ENCODE measurements at places on chromosomes 3 and 15.

- DNase-seq, result no peak
Measured at GRCh38 chr3:130077636-130078035, 4.0 kb upstream of the ALG1L2 start.

GRCh38 chr3:65811892-65812291 lies 226.8 kb downstream of the MAGI1 start:
- no peak for DNase-seq

DNA sequence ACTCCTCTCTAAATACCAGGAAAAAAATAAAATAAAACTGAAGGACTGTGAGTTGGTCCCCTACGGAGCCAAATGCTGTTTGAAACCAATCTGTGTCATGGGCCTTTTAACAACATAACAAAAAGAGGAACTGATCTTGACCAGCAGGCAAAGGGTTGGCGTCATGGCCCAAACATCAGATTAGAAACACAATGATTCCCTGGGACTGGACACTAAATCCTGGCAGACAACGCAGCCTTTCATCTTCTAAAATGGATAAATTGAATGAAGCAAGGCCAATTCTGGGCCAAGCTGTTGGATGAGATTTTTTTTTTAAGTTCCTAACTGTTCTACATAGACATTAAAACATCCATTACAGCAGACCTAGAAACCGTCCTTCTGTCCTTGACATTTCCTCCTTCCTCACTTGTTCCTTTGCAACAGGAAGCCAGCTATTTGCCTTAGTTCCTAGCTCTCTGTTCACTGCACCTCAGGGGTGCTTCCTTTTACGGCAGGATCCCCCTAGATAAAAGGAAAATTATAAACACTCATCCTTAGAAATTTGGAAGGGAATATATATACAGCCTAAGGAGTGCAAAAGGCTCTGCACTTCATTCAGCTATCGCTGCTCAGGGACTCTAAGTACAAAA lies 21.6 kb upstream of the TAFA4 start:
- DNase-seq, result no peak

GRCh38 chr3:83093222-83093572 lies 1331.8 kb upstream of the GBE1 start:
- no peak for DNase-seq

DNA sequence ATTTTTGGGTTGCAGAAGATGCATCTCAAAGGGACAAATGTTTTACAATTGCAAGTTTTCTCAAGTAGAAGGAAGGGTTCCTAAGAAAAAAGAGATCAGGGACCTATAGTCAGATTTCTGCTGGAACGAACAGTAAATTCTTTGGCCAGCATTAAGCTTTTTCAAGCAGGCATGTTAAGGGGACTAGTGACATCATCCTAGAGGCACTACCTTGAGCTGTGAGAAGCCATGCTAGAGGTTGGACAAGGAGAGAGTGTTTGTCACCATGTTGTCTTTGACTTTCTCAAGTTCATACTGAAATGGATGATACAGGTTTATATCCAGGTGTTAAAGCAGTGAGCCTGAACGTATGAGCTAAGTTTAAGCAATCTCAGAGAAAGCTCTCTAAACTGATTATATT lies 85.2 kb upstream of the WDR72 start:
- no peak for DNase-seq

DNA sequence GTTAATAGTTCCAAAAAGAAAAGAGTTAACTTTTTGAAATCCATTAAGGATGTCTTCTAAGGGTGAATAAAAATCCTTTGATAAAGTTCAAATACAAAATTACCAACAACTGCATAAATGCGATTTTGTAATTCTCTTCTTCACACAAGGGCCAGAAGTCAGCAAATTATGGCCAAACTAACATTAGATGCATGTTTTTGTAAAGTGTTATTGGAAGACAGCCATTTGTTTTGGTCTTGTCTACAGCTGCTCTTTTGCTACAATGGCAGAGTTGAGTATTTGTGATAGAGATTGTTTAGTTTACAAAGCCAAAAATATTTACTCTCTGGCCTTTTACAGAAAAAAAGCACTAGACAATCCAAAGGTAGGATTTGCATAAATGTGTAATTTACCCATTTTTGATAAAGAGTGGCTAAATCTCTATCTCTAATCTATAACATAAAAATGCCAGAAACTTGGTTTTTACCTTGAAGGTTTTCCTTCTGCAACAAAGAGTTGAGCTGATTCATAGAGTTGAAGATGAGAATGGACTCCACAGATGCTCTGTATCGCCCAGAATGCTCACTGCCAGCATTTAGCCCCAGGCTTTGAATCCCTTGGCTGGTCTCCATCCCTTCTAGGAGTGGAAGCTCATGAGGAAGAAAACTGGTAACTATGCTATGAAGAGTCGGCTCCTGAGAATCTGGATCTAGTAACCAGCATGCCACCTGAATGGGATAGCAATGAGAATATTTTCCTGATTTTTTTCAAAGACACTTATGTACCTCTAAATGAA lies 64.5 kb downstream of the POLQ start:
- no peak for DNase-seq

DNA sequence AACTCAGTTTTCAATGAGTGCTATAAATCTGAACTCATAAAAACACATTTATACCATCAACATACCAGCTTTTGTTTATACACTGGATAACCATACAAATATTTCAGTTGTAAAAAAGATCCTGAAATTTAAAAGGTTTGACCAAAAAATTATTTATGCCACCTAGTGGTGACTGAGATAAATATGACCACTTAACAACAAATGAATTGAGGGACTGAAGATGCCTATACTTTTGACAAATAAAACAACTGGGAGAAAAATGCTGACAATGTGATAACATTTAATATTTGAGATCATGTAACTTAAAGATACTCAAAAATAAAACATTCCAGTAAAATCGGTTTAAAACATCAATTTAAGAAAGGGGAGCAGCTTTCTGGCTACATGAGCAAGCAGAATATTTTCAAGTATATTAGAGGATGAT lies 30.4 kb downstream of the ATG3 start:
- no peak for DNase-seq

DNA sequence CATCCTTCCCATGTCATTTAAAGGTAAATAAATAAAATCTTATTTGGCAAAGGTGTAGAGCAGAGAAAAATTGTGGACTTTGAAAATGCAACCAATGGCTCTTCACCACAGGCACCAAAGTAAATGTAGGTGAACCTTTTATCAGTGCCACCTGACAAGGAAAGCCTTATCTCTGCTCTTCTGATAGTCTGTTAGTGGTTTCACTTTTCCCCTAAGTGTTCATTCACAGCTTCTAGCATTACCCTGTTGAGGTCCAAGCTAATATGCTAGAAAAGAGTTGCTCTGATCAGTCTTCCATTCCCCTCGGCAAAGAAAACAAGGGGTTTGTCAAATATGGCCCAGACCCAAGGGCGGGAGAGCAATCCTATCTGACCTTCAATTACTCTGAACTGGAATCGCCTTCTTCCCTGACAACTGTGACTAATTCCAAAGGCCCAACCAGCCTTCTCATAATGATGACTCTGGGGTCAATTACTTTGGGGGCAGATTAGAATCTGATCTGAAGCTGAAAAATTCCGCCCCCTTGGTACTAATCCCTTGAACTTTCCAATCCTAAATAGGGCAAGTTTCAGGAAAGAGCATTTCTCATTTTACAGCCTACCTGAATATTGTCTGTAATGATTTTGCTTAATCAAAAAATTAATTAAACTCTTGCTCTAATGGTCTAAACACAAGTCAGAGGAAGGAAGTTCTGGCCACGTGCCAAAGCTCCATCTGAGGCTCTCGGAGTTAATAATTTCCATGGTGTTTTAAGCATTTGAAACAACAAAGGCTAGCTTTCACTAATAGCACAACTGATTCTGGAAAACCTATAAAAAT lies 52.4 kb downstream of the SETMAR start:
- DNase-seq, result no peak

GRCh38 chr3:104755791-104756190 lies 610.9 kb upstream of the ALCAM start:
- no peak for DNase-seq

GRCh38 chr3:19994796-19995195 lies 17.3 kb downstream of the PP2D1 start:
- no peak for DNase-seq

GRCh38 chr3:129549006-129549800 lies 6.2 kb downstream of the H1-8 start:
- no peak for DNase-seq

GRCh38 chr3:174792864-174793263 lies 66.3 kb upstream of the NAALADL2 start:
- DNase-seq, result no peak

- DNase-seq, result no peak
Measured at GRCh38 chr15:58432401-58432800, 610 bp downstream of the LIPC start.

GRCh38 chr3:195087328-195087727 lies 183.6 kb downstream of the XXYLT1 start:
- peak; percentile 18 for DNase-seq

GRCh38 chr15:69074843-69075224 lies 60.3 kb downstream of the NOX5 start:
- no peak for DNase-seq

DNA sequence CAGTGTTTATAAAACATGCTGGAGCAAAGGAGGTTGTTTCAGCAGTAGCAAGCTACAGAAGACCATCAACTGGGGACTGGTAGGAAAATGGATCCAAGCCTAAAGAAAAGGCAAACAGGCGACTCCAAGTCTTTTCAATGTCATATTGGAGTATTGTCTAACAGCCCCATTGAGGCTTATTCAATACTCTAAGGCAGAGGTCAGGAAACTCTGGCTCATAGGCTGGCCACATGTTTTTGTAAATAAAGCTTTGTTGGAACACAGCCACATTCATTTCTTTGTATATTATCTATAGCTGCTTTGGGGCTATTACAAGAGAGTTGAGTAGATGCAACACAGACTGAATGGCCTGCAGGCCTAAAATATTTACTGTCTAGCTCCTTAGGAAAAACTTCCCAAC lies 77.5 kb downstream of the RPL22L1 start:
- DNase-seq, result no peak

- DNase-seq, result no peak
Measured at GRCh38 chr15:101689901-101690300, 34.4 kb downstream of the TARS3 start.

GRCh38 chr15:89640245-89640644 lies 15.0 kb downstream of the KIF7 start:
- no peak for DNase-seq

DNA sequence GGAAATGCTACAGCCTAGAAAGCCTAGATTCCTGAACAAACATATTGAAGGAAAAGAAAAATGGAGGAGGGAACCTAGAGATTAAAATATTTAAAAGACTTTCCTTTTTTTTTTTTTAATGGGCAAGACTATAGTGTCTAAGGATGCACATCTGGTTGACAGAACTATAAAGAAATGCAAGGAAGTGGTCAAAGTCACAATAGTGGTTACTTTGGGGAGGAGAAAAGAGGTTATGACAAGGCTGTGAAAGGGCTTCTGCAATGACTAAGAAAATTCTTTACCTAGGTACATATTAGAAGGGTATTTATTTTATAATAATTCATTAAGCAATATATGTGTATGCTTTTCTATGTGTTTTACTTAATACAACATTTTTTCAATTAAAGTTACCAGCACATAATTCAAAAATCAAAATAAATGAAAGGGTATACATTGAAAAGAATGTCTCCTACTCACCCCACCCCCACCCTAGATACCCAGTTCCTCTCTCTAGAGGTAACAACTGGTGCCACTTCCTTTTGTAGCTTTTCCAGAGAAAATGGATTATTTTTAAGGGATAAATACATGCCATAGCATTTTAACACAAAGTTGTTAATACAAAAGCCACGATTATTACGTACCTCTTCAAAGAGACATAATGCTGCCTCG lies 70.1 kb downstream of the HERC1 start:
- DNase-seq, result no peak

DNA sequence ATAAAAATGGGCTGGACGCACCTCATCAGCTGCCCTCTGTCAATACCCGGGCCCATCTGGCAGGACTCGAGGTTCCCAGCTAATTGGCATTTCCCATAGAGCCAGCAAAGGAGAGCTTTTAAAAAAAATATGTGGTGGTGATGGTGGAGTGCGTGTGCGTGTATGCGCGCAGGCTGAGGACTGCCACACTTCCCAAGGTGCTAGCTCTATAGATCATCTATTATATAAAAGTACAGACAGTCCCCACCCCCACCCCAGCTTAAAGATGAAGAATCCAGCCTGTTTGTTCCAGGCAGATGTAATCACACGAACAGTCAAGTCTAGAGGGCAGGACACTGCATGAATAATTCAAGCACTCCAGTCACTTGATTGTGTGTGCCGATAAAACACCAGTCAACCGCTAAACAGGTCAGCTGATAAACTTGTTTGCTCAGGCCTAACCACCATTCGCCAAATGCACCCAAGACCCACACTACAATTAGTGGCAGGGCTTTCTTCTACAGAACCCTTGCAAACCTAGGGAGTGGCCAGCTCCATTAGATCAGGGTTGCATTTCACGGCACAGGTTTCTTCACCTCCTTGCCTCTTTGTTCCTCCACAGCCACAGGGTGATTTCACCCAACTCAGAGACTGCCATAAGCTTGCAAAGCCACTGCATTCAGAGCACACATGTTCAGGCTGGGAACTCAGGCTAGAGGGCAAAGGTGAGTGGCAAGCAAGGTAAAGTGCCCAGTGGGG lies 5.8 kb downstream of the TLE3 start:
- no peak for DNase-seq

GRCh38 chr3:48686538-48687219 lies 964 bp upstream of the NCKIPSD start:
- no peak for DNase-seq

DNA sequence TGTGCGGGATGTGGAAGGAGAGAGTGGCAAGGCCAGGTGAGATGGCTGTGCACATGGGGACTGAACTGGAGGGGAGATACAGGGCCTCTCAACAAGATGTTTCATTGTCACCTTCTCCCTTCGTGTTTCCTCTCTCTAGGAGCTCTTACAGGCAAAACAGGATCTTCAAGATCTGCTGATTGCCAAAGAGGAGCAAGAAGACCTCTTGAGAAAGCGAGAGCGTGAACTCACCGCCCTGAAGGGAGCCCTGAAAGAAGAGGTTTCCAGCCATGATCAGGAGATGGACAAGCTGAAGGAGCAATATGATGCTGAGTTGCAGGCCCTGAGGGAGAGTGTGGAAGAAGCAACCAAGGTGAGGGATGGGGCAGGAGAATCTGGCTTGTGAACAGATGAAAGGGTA lies 85.2 kb downstream of the CGNL1 start:
- no peak for DNase-seq

GRCh38 chr15:82807920-82808633 lies 1.4 kb upstream of the WHAMM start:
- DNase-seq, result no peak

DNA sequence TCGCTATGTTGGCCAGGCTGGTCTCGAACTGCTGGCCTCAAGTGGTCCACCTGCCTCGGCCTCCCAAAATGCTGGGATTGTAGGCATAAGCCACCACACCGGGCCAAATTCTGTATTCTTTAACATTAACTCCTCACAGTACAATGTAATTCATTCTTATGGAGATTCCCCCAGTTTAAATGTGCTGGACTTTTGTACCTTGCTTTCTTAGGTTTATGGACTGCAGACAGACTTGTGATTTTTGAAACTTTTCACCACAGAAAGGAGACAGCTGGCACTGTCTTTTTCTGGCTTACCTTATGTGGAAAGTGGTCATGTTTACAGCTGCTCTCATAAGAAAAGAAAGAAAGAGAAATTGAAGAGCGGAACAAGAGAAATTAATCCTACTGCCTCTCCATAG lies 103.8 kb downstream of the IQCH start:
- no peak for DNase-seq

- no peak for DNase-seq
Measured at GRCh38 chr3:38190481-38190881, 25.1 kb downstream of the OXSR1 start.
